ENCODE measurements at places on chromosomes 7 and 10.

DNA sequence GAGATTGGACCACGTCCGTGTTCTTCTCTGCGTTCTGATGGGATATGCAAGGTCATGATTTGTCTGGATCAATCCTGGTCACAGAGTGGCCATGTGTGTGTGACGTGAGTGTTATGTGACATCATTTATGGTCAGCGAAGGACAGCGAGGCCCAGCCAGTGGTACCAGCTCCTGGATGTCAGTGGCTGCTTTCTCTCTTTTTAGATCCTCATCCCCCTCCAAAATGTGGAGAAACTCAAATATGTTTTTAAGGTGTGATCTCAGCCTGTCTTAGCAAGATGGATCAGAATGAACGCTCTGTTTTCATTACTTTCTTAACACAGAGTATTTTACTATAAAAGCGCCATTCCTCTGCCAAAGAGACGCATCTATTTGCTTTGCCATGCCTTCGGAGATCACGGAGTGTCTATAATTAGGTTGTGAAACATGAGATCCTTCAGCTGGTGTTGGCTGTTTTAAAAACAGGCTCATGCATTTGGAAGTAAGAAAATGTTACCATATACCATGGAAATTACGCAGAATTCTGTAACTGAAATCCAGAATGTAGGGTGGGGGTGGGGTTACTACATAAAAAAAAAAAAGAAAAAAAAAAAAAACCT is 245.5 kb upstream of the TCERG1L start:
- no peak for DNase-seq

- DNase-seq: no peak
Observed at GRCh38 chr10:46518028-46518725, 38.3 kb downstream of the GPRIN2 start.

DNA sequence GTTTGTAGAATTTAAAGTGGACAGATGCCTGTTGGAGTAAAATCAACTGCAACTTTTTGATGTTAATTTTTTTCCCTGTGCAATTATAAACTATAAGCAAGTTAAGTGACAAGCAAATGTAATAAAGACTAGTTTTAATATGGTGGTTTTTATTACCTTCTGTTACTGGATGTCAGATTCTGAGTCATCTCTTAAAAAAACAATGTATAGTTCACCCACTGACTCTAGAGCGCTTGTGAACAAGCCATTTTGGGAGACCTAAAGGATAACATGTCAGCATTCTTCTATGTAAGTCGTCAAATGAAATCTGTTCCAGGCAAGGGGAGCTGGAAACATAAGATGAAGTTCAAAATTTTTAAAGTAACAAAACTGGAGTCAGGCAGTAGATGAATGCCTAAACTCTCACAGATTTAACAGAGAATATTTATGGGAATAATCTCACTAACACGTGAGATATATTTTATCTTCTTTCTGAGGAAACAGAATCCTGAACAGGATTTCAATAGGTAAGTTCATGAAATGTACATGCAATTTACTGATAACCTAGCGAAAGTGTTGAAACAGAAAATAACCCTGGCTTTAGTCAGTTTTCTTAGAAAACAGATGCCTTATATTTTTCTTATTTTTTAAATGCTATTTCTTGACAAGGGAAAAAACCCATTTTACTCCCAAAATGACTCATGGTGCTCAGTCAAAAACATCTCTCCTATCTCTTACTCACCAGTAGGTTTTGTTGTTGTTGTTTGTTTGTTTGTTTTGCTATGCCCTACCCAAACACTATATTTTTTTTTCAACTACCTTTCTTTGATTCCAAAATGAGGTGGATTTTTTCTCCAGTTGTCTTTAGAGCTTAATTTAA is 91.7 kb downstream of the SLC39A12 start:
- DNase-seq: no peak

GRCh38 chr7:137096607-137097006 is 228.2 kb downstream of the CHRM2 start:
- DNase-seq: no peak

GRCh38 chr7:155392726-155393570 is 65.0 kb upstream of the EN2 start:
- DNase-seq: no peak

DNA sequence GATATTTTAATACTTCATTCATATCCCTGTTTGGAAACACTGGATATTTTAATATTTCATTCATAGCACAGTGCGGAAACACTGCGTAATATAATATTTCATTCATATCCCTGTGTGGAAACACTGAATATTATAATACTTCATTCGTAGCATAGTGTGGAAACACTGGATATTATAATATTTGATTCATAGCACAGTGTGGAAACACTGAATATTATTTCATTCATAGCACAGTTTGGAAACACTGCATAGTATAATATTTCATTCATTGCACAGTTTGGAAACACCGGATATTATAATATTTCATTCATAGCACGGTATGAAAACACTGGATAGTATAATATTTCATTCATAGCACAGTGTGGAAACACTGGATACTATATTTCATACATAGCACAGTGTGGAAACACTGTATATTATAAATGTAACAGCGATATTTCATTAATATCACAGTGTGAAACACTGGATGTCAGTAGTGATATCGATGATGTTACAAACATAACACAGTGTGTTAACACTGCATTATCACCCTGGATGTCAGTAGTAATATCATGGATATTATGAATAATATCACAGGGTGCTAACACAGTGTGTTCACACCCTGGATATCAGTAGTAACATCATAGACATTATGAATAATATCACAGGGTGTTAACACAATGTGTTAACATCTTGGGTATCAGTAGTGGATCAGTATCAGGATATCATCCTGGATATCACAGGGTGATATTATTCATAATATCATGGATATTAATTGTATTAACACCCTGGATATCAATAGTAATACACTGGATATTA is 2.9 kb upstream of the TMEM225B start:
- no peak for DNase-seq

GRCh38 chr7:76394957-76395356 is 14.5 kb downstream of the SSC4D start:
- DNase-seq: no peak

DNA sequence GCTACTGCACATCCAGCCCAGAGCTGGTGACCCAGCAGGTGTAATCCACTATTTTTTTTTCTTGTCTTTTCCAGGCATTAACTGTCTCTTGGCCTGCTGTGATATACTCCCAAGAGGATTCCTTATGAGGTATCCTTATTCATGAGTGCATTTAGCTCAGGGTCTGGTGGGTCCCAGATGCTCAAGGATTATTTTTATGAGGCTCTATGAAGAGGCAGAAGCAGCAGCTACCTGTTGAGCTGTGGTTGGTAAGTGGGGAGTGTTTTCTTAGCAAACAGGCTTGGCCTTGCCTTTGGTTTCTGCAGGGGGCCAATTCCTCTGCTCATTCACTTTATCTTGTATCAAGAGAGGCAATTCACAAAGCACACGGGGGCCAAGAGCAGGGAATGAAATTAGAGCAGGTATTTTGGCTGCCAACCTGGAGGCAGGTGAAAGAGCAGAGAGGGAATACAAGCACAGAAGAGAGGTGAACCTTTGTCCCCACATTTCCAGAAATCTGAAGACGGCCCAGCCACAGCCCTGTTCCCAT is 221.6 kb downstream of the TMEM178B start:
- no peak for DNase-seq

All from astrocyte of the hippocampus (primary cell).